Skeletal muscle cell (primary cell): ENCODE measurements at places on chromosomes 6 and 20.

GRCh38 chr6:88360203-88360797 is 194.2 kb upstream of the CNR1 start:
- DNase-seq = peak; percentile 71

- no peak for DNase-seq
Measured at GRCh38 chr20:40449974-40450616, 238.9 kb downstream of the MAFB start.

DNA sequence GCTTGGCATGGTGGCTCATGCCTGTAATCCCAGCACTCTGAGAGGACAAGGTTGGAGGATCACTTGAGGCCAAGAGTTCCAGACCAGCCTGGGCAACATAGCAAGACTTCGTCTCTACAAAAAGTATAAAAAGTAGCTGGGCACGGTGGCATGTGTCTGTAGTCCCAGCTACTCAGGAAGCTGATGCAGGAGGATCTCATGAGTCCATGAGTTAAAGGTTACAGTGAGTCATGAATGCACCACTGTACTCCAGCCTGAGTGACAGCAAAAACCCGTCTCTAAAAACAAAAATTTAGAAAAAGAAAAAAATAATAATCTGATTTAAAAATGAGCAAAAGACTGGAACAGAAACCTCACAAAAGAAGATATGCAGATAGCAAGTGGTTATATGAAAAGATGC is 279.7 kb downstream of the RNGTT start:
- no peak for DNase-seq

DNA sequence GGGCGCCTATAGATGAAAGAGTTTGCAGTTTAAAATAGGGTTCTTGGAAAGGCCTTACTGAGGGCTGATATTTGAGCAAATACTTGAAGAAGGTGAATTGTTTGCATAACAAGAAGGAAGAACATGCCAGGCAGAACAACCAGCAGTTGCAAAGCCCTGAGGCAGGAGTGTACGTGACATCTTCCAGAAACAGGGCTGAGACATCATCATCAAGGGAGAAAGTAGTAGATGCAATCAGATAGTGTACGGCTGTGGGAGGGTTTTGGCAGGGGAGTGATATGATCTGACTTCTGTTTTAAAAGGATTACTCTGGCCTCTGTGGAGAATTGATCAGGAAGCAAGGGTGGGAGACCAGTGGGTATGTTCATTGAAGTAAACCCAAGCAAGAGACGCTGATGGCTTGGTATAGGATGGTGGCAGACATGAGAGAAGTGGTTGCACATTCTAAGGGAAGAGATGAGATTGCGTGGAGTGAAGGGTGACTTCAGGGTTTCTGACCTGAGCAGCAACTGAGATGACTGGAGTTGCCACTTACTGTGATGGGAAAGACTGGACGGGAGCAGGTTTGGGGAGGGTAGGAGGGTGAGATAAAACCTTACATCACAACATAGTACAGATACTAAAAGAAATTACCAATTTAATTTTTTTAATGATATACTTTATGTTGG is 28.8 kb downstream of the RIOK1 start:
- DNase-seq = no peak

DNA sequence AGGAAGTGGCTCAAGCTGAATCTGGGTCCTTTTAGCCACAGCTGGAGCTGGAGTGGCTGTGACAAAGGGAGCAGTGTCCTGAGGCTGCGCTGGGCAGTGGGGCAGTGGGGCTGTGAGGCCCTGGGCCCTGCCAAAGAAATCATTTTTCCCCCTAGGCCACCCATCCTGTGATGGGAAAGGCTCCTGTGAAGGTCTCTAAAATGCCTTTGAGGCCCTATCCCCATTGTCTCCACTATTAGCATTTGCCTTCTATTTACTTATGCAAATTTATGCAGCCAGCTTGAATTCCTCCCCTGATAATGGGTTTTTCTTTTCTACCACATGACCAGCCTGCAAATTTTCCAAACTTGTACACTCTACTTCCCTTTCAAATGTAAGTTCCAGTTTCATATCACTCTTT is 539.2 kb downstream of the MEI4 start:
- DNase-seq = no peak

- DNase-seq = no peak
Measured at GRCh38 chr6:151733680-151734320, 73.7 kb upstream of the ESR1 start.

DNA sequence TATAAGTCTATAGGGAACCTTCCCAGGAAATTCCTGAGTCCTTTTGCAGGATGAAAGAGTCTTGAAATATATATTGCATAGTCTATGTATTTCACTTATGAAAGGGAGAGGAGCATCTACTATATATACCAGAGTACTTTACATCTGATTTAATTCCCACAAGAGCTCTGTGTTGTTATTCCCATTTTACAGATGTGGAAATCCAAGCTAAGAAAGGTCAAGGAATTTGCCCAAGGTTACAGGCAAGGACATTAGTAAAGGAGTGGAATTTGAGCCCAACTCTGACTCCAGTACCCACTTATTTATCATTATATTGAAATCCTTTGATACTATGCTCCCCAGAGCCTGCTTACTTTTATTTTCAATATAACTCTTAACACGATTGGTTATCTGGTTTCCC is 2.6 kb downstream of the SESN1 start:
- DNase-seq = no peak

DNA sequence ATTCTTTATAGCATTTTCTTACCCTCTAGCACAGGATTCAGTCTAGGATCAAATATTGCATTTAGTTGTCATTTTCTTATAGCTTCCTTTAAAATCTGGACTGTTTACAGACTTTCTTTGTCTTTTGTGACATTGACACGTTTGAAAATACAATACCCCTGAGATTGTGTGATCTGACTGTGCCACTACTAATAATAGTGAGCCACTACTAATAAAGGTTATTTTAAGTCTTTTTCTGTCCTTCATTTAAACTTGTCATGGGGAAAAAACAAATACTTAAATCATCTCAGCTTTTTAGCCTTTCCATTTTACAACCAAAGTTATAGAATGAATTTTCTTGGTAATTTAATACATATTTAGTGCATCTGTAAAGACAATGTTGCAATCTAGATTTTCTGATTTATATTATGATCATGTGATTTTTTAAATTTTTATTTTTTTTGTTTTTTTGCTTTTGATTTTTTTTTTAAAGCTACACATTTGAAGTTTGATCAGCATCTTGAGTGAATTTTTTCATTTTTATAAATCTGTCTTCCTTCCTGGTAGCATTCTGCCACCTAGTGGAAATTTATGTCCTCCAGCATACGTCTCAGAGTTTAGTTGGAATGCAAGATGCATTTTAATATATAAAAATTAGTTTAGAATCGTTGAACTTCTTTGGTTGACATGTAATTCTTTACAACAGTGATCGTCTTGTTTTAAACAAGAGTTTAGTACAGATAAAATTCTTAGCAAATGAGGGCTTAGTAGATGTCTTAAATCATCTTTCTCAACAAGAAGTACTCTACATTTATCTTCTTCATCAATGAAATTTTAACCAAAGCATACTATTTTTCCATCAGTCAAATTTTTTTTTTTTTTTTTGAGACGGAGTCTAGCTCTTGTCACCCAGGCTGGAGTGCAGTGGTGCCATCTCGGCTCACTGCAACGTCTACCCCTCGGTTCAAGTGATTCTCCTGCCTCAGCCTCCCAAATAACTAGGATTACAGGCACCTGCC is 119.4 kb downstream of the NCOA3 start:
- DNase-seq = peak; percentile 34

- DNase-seq = peak; percentile 31
Measured at GRCh38 chr20:35600993-35601973, 14.3 kb upstream of the SPAG4 start.

DNA sequence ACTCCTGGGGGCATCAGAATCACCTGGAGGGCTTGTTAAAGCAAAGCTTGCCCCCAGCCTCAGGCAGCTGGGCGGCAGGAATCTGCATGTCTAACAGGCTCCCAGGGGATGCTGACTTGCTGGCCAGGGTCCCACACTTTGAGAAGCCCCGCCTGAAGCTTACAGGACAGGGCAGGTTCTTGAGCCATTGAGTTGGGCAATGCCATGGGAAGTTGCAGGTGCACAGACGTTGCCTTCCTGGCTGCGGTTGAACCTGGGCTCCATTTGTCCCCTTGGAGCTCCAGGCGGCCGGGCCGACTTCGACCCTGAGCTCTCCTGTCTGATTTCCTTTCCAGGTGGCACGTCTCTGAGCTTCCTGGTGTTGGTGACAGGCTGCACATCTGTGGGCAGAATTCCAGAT is 46.8 kb downstream of the SYNJ2 start:
- no peak for DNase-seq

DNA sequence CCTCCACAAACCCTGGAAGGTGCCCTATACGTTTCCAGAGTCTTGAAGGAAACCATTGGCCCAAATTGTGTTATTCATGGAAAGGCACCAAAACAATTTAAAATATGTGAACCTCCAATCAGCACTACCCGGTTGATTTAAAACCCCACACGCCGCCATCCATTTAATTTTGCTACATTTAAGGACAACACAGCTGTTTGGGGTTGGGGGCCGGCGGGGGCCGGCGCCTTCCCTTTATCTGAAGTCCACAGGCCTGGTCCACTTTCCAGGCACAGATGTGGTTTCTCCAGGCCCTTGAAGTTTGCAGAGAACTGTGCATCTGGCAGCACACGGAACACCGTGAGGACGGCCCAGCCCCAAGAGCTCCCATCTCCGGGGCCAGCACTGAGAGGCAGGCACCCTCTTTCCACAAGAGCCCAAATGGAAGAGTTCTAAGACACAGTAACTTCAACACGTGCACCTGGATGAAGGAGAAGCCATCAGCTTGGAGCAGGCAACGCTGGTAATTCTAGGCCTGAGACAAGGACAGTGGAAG is 16.8 kb upstream of the FRMD1 start:
- no peak for DNase-seq

DNA sequence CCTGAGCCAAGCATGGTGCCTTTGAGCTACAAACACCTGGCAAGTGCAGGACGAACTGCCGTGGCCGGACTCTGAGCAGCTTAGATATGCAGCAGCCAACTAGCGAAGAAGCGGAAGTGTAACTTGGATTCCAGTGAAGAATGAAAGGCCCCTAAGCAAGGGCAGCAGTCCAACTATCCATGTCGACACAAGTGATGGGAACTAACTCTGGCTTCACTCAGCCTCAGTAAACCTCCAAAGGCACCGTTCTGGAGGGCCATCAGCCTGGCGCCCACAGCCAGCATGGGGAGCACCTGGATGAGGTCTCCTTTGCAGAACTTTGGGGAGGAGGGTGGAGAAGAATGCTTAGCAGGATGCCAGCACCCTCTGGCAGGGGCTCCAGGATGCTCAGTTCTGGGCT is 78.4 kb upstream of the MLN start:
- peak; percentile 28 for DNase-seq

GRCh38 chr6:136464874-136465273 is 85.3 kb downstream of the MAP7 start:
- DNase-seq = no peak

GRCh38 chr6:56003616-56004015 is 128.2 kb upstream of the BMP5 start:
- DNase-seq = no peak

GRCh38 chr6:4130357-4130987 is 4.9 kb downstream of the ECI2 start:
- no peak for DNase-seq

DNA sequence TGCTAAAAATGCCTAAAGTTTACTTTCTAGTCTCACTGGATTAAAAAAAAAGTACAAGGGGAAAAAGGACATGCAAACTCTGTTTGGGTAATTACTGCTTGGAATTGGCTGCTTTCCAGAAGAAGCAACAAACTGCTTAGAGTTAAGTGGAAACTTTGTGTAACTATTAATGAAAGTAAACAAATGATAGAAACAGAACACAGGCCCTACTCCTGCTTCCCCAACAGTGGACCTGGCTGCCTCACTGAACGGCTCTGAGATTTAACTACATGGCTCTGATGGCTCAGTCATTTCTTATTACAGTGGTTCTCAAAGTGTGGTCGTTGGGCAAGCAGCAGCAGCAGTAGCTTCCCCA is 108.5 kb downstream of the MAN1A1 start:
- peak; percentile 9 for DNase-seq

GRCh38 chr20:10610251-10610650 is 63.5 kb downstream of the JAG1 start:
- DNase-seq = no peak

- DNase-seq = no peak
Measured at GRCh38 chr20:59923514-59923913, 9.9 kb downstream of the SYCP2 start.

DNA sequence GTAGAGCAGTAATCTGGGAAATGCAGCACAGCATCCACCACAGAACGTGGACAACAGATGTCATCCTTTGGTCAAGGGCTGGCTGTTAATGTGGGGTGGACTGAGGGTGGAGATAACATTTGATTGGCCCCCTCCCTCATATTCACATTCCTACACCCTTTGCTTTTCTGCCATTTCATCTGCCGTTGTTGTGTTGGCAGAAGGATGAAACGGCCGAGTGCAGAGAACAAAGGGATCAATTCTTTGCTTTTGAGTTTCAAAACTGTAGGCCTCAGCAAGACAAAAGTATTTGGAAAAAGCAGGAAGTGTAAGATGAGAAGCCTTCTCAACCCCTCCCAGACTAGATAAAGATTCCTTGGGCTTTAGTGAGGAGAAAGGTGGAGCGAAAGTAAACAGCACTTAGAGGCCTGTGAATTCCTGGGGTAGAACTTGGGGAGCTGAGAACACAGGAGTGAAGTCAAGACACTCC is 74.2 kb upstream of the PHIP start:
- no peak for DNase-seq

DNA sequence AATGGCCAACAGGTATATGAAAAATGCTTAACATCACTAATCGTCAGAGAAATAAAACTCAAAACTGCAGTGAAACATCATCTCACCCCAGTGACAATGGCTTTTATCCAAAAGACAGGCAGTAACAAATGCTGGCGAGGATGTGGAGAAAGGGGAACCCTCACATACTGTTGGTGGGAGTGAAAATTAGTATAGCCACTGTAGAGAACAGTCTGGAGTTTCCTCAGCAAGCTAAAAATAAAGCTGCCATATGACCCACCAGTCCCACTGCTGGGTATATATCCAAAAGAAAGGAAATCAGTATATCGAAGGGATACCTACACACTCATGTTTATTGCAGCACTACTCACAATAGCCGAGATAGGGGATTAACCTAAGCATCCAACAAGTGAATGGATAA is 23.4 kb upstream of the INSM1 start:
- no peak for DNase-seq
